ENCODE measurements at places on chromosomes 3 and 15. TPM values are rescaled to one million over a fixed set of nuclear protein-coding genes. Genes with fewer than 3 reads are reported as not detected.

Gene LRTM1
- total RNA-seq: not detected

GRCh38 chr3:160707187-160707794 is 30.3 kb downstream of the ARL14 start:
- DNase-seq: peak; percentile 5

Gene ST8SIA2
- not detected for total RNA-seq

Gene EAF2
- 5.7 TPM for total RNA-seq

DNA sequence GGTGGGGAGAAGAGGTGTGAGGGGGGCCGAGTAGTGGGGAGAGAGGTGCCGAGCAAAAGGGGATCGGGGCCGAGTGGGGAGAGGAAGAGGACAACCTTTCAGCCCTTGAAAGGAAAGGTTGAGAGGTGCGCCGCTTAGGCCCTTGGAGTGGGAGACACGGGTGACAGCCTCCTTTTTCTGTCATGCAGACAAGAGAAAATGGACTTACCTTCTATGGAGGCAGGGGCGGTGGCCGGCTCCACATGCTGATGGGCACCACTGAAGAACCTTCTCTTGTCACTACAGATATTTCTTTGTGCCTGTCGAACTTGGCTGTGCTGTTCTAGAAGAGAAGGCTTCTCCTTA is 421 bp downstream of the KLHL18 start:
- DNase-seq: peak; percentile 47

GRCh38 chr3:17945799-17946399 is 203.5 kb upstream of the TBC1D5 start:
- no peak for DNase-seq

DNA sequence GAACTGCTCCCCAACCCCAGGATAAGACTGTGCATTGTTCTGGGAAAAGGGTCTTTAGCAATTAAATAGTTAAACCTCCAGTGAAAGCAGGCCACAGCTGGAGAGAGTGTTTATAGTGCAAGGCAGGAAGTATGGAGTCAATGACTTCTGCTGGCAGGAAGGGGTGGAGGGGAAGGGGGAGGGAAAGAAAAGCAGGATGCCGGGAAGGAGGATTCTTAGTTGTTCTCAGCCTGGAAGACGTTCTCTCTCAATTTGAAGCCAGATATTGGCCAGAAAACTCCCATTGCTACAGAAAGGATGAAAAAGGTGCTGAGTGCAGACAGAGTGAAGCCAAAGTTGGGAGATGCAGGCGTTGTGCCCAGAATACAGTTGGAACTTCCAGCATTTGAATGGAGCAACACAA is 35.7 kb upstream of the ACTL6A start:
- DNase-seq: no peak

Gene GOLGA8T
- not detected for total RNA-seq

GRCh38 chr3:116298151-116298550 is 147.1 kb downstream of the LSAMP start:
- no peak for DNase-seq

DNA sequence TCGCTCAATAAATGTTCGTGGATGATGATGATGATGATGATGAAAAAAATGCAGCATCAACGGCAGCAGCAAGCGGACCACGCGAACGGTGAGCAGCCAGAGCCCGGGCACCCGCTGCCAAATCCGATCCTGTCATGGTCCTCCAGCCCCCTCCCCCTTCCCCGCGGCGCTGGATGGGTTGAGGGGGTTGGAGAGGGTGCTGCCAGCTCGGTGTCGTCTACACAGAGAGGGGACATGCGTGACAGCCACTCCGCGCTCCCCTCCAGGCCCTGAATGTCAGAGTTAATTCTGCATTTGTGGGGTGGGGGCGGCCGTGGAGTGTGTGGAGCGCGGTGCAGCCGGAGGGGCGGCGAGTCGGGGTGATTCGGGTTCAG is 722 bp downstream of the CACNA1D start:
- DNase-seq: no peak

Gene GOLGA8G
- not detected for total RNA-seq

DNA sequence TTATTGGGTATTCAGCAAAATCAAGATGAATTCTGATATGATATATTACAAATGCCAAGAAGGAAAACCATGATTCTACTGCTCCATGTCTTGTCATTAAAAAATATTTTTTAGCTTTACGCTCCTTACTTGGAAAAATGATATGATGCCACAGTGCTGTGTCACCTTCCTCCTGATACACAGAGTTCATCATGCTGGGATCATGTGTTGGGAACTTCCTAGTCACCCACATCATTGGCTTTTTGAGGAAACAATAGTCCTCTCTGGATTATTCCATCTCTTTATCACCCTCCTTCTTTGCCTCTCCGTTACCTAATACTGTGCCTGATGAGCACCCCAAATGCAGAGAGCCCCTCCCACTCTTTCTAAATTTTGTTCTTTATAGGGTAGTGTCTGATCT is 94.3 kb upstream of the PFN2 start:
- no peak for DNase-seq

GRCh38 chr3:61901986-61902385 is 340.6 kb downstream of the PTPRG start:
- no peak for DNase-seq

Gene DENND4A
- total RNA-seq: 88.4 TPM

Gene CPN2
- total RNA-seq: not detected

GRCh38 chr3:186532598-186533072 is 11.5 kb downstream of the CRYGS start:
- no peak for DNase-seq

Gene NRROS
- total RNA-seq: 18.3 TPM

Gene CTDSPL
- total RNA-seq: 1.7 TPM

GRCh38 chr3:60555686-60556354 is 695.4 kb downstream of the FHIT start:
- DNase-seq: no peak

DNA sequence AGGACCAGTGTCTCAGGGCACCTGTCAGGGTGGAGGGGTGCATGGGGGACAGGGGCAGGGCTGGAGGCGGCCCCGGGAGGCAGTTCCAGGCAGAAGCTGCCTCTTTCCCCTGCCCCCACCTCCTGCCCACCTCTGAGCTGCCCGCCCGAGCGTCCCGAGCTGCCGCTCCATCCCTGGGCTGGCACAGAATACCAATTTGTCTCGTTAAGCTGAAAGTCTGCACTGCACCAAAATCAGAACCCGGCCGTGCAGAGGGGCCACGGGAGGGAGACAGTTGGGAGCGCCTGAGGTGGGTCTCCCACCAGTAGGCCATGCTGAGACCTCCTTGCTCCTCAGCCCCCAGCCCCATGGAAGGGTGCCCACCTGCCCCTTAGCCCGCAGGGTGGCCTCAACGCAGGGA is 1.3 kb upstream of the ATP2B2 start:
- DNase-seq: no peak

DNA sequence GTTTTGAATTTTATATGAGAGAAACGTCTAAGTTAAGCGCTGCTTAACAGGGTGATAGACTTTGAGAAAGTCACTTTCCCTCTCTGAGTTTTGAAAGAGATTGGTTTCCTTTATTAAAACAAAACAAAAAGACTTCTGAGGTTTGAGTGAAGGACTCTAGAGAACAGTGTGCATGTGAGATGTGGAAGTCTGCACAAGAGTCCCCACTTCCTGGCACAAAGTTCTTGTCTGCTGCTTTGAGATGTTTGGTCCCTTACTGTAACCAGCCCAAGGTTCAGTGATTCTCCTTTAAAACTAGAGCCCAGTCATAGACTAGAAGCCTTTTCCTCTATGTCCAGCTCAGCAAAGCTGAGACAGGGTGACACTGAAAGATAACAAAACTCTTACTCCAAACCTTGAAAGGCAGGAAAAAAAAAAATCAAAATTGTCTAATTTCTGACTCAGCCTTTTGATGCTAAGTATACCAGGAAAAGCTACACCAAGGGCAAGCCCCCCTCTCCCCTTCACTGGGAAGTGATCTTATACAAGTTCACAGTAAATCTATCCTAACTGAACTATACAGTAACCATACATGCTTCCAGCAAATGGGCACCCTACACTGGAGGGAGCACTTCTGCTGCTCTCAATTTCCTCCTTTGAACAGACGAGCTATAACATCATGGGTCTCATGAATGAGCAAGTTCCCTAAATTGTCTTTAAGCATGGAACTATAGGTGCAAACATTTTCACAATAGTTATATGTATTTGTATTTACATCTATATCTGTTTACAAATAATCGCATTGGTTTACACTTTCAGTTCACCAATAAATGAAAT is 2.3 kb downstream of the POPDC2 start:
- no peak for DNase-seq
